ENCODE measurements at places on chromosomes 16 and 17.
A peak's percentile ranks its signal among the peaks of the same experiment; 100 is the strongest.

DNA sequence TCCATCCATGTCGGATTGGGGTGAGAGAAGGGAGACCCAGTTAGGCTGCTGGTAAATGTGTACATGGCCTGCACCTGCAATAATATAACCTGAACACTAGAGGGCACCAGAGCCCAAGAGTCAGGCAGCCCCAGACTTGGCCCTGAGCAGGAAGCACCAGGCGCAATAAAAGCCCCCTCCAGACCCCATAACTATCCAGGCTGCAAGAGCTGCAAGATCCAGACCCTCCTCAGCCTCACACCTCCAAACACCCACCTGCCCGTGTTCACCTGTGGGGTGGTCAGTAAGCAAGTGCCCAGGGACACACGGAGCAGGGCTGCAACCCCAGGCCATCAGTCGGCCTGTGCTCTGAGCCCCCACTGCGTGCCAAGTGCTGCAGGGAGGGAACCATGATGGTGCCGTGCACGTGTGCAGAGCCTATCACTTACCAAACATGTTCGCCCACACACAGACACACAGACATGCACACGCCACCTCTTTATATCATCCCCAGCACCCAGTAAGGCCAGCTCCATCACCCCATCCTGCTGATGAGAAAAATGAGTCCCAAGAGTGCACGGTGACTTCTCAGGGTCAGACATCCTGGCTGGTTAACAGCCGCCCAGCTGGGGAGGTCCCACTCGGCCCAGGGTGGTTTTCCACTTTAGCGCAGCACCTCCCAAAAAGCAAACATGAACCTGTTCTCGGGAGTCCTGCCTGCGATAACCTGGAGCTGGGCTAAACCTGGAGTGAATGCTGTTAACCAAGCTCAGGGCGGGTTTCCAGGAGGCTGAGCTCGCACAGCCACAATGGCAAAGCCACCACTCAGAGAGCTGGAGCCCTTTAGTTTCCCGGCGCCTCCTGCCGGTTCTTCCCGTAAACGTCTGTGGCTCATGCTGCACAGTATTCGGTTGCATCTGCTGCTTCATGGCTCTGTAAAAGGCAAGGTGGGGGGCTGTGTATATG is 439.8 kb downstream of the SOX9 start:
- DNase-seq, result peak; percentile 54

GRCh38 chr16:71618429-71618828 is 7.6 kb upstream of the MARVELD3 start:
- DNase-seq, result no peak

DNA sequence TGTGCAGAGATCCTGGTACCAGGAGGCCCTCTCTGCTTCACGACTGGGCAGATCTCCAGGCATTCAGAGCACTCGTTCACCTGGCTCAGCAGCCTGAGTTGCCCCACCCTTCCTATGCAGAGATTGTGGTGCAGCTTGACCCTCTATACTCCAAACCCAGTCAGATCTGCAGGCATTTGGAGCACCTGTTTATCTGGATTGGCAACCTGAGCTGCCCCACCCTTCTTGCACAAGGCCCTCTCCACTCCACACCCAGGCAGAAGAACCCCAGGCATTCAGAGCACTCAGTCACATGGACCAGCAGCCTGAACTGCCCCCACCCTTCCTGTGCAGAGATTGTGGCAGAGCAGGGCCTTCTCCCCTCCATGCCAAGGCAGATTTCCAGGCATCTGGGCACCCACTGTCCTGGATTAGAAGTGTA is 88.4 kb upstream of the CDH5 start:
- DNase-seq, result no peak

DNA sequence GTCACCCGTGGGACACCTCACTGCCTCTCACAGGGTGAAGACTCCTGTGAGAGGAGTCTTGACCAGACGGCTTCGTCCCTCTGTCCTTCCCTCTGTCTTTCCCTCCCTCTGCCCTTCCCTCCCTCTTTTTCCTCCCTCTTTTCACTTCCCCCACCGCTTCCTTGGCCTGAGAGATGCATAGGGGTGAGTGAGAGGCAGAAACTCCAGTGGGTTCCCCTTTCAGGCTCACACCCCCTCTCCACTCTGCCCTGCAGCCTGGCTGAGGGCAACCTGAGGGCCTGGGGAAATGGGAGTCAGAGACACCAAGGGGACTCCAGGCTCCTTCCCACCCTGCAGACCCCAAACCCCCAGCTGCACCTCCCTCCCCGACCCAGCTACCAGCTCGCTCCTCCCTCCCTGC is 14.6 kb upstream of the KRT17 start:
- DNase-seq, result no peak

DNA sequence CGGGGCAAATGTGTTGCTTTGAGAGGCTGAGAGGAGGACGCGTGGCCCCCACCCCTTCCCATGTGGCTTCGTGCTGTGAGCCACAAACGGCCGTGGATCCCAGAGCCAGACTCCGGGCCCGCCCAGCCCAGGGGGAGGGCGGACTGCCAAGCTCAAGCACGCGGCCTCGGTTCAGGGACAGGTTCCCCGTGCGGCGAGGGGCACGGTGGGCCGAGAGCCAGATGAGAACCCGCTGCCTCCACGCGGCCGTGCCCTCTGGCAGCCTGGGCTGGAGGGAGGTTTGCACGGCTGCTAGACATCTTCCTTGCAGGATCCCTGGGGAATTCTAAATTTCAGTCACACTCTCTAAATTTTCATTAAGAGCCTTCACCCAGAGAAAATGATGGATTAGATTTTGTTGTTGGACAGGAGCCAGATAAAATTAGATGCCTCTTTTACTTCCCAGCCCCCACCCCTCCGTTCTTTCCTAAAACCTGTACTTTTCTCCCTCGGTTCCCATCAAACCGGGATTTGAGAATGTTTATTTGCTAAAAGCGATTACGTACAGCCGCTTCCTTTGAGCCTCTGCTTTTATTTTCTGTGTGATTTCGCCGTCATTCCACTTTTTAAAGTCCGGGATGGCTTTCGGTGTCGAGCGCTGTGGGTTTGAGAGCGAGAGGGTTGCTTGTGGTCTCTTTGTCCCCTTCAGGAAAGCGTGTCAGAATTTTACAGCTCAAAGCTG is 25.0 kb upstream of the GNG13 start:
- no peak for DNase-seq

DNA sequence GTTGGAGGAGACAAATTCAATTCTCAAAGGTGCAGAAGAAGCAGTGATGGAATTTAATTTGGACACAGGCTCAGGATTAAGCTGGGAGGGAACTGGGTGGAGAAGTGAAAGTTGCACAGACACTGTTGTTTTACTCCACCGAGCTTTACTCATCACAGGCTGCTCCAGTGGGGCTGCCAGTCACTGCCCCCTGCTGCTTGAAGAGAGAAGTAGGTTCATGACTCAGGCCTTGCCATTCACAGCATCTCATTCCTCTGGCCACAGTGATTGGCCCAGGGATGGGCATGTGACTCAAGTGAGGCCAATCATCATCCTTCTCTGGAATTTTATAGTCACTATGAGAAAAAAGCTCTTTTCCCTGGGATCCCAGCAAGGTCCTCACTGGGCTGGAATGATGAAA is 11.8 kb downstream of the GNAO1 start:
- DNase-seq, result peak; percentile 43

DNA sequence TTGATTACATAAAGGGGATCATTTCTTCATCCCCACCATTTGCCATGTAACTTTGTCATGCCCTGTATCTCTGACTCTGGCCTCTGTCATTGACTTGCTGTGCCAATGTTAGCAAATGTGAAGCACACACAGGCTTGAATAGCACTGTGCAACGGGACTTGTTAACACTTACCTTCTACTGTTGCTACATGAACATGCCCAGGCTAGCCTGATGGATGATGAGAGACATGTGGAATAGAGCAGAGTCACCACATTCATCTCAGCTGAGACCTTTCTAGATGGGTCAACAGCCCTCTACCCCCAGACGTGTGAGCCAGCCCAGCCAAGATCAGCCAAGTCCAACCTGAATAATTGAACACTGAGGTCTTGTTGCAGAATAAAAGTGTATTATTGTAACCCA is 162.1 kb upstream of the SALL1 start:
- DNase-seq, result no peak

GRCh38 chr17:32697728-32698625 is 178.9 kb downstream of the MYO1D start:
- no peak for DNase-seq

DNA sequence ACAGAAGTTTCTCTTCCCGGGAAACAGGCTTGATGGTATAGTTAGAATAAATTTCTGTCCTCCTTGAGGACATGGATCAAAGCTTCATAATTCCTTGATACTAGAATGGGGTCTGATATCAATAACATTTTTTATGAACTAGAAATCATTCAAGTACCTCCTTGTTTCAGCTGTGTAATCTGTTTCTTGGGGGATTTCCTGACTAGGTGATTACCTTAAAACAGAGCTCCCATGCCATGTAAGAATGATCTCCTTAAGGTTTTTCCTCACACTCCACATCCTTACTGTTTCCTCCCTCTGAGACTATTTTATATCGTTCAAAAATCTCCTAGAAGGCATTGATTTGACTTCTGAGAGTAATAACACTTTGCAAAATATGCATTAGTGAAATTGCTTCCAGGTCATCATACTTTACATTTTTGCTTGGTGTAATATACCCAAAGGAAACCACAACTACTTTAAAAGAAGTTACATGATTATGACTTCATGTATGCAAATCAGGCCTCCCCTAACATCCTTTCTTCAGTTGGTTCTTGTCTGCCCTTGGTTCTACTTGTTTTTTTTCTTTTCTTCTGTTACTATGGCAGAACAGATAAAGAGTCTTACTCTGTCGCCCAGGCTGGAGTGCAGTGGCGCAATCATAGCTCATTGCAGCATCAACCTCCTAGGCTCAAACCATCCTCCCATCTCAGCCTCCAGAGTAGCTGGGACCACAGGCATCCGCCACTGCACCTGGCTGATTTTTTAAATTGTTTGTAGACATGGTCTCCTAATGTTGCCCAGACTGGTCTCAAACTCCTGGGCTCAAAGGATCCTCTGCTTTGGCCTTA is 388.8 kb downstream of the ZFHX3 start:
- DNase-seq, result no peak

DNA sequence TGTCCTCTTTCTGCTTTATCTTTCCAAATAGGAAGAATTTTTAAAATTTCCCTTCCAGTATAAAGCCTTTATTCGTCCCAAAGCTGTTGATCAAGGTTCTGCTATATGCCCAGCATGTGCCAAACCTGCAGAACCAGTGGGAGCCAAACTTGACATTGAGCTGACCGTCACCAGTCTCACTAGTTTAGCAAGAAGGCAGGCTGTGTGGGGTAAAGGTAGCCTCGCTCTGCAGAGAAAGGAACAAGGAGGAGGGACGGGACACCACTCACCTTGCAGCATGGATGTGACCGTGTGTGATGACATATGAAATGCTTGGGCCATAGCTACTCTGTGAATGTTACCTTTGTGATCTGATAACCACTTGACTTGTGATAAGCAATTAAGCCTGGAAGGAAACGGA is 392.2 kb downstream of the CPPED1 start:
- no peak for DNase-seq

GRCh38 chr17:38850374-38850773 is 3.1 kb downstream of the RPL23 start:
- no peak for DNase-seq

DNA sequence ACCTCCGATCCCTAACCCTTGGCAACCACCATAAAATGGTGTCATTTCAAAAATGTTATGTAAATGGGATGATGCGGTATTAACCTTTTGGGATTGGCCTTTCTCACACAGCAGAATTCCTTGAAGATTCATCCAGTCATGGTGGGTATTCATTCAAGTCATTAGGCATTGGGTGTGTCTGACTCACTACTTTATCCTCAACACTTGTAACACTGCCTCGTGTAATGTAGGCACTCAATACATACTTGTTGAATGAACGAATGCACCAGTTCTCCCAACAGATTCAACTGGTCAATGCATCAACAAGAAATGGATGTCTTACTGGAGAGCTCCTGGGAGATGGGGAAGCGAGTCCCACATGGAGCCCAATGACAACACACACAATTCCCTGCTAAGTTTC is 21.8 kb upstream of the GAN start:
- no peak for DNase-seq

- DNase-seq, result no peak
Observed at GRCh38 chr16:88441460-88441859, 11.6 kb upstream of the ZFPM1 start.

DNA sequence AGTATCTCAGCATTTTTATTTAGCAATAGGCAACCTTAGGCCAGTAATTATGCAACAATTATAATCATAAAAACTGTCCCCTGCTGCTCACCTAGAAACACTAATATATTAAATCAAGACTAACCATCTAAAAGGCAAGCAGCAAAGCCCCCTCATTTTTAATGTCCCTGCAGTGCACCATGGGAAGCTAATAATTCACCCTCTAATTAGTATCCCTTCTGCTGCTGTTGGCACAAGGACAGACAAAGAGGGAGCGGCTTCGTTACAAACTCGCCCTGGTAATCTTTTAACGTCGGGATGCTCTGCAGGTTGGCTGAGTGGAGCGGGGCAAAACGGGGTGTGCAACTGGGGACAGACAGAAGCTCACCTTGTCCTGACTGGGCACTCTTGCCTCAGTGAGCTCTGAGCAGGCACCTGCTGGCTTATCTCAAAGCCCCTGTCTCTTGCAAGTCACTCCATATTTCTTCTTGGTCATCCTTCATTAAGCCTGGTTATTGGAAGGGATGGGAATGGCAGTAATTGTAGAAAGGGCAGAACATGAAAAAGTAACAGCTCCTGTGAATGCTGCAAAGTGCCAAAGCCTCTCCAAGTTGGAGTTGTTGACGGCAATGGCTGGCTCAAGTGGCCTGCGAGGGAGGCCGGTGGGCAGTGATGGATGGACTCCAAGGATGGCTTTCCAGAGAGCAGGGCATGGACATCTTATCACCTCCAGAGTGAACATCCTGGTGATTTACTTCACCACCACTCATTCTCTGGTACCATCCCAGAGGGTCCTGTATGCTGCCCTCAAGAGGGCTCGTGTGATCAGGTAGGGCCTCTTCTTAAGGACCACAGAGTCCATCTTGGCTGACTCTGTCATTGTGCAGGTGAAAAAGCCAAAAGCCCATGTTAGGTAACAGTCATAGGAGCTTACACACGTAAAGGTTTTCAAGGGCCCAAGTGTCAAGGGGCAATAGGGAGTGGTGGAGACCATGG is 219.6 kb upstream of the N4BP1 start:
- DNase-seq, result no peak

DNA sequence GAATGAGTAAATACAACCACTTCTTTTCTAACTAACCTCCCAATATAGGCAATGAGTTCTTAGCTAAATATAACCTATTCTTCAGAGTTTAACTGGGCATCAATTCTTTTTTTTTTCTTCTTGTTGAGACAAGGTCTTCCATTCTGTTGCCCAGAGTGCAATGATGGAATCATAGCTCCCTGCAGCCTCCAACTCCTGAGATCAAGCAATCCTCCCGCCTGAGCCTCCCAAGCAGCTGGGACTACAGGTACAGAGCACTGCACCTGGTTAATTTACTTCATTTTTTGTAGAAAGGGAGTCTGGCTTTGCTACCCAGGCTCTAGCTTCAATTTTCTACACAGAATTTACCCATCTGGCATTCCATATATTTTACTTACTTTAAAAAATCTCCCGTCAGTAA is 1.1 kb downstream of the METTL16 start:
- DNase-seq, result no peak

DNA sequence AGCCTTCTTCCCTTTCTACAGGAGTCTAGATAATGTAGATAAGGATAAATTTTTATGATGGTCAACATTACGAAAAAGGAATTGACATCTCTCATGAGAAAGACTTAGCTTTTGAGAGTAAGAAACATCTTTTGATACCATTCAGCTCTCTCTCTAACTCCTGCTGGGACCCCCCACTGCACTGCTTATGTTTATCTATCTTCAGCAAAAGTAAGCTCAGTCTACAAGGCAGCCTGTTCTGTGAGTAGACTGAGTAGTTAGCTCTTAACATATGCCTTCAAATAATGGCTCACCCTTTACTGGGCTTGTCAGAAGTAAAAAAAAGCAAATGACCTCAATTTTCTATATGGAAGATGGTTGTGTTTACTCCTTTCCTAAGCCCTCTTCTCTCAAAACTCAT is 372.2 kb upstream of the CDH11 start:
- DNase-seq, result no peak

Data from KBM-7 (cell line).